Cortex of kidney (tissue), 1 donor: ENCODE measurements at places on chromosomes 12 and 14.

GRCh38 chr12:43357141-43357540, 194.9 kb downstream of the ADAMTS20 start:
- no peak for DNase-seq

GRCh38 chr12:51295651-51296050, 25.4 kb upstream of the SMAGP start:
- DNase-seq, result no peak

DNA sequence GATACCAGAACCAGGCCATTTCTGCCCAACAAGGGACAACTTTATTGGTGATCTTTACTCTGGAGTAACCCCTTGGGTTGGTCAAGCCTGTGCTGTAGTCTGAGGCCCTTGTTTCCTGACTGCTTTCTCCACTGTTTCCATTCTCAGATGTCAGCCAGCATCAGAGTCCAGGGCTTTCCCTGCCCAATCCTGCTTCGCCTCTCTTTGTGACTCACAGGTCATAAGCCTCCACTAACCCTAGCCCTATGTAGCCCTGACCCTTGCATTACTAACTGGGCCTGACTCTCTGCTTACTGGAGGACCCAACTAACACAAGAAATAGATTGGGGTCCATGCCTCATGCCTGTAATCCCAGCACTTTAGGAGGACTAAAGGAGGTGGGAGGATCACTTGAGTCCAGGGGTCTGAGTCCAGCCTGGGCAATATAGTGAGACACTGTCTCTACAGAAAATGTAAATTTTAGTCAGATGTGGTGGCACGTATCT, 8.6 kb upstream of the SNRNP35 start:
- DNase-seq, result no peak

- no peak for DNase-seq
Observed at GRCh38 chr14:38207377-38207735, 348 bp upstream of the SSTR1 start.

- DNase-seq, result no peak
Observed at GRCh38 chr12:132541200-132541599, 51.2 kb downstream of the FBRSL1 start.

DNA sequence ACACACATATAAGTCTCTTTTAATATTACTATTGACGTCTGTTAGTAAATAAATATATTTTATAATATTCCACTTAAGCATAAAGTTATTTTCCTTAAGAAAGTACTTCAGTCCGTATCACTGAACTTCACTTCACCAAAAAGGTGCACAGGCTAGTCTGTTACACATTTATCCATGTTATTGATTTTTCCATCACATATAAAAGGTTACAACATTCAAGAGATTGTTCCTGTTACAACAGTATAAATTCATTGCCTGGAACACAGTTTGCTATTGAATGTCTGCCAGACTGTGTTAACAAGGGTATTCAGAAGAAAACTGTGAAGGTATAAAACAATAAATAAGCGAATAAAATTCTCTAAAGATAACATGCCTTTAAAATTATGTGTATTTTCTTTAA, 175.9 kb downstream of the NTS start:
- DNase-seq, result no peak

- DNase-seq, result no peak
Observed at GRCh38 chr12:68224613-68225285, 861 bp downstream of the IL26 start.

DNA sequence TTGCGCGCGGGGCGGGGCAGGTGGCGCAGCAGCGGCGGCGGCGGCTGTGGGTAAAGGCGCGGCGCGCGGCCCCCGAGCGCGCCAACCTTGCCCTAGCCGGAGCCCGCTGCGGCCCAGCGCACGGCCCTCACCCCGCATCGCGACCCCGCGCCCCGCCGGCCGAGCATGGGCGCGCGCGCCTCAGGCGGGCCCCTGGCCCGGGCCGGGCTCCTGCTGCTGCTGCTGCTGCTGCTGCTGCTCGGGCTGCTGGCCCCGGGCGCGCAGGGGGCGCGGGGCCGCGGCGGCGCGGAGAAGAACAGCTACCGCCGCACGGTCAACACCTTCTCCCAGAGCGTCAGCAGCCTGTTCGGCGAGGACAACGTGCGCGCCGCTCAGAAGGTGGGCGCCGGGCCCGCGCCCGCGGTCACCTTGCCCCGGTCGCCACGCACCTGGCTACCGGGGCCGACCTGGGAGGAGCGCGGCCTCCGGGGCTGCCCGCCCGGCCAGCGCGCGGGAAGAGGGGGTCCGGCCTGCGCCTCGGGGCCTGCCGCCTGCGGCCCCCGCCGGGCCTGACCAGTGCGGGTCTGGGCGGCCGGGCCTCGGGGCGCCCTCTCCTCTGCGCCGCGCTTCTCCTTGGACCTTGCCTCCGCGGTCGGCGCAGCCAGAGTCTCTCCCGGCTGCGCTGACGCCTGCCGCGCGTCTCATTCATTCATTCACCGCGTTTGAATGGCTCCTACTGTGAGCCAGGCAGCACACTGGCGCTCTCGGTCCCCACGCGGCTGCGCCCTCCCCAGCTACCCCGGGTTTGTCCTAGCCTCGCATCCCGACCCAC, at the start of gene BRI3BP:
BRI3BP (plus strand) TSS at position 20 of the 811 bp plus-strand sequence; CDS start at position 166, 146 bp downstream.
- no peak for DNase-seq

DNA sequence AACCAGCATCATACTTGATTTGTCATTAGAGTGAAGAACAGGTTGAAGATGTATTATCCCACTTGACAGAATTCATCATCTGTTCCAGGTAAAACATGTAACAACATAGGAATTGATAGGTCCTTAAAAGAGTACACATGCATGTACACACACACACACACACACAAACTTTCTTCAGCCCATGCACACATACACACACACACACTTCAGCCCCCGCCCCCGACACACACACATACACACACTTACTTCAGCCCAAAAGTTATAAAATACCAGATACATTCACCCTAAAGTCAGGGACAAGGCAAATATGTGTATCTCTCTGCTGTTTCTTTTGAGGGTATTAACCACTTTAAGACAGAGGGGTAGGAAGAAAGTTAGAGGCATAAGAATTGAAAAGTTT, 15.4 kb downstream of the CAND1 start:
- DNase-seq, result no peak
